Activated CD4-positive, CD25-positive, alpha-beta regulatory T cell treated with anti-CD3 and anti-CD28 coated beads, Interleukin-2, amount 50 U/mL, for 24 hours (primary cell): ENCODE measurements at places on chromosomes 16 and 17.
A peak's percentile ranks its signal among the peaks of the same experiment; 100 is the strongest.

GRCh38 chr17:17146786-17147406, 59.2 kb downstream of the PLD6 start:
- ATAC-seq: no peak

GRCh38 chr16:56614549-56614991, 6.2 kb downstream of the MT2A start:
- peak; percentile 88 for ATAC-seq

DNA sequence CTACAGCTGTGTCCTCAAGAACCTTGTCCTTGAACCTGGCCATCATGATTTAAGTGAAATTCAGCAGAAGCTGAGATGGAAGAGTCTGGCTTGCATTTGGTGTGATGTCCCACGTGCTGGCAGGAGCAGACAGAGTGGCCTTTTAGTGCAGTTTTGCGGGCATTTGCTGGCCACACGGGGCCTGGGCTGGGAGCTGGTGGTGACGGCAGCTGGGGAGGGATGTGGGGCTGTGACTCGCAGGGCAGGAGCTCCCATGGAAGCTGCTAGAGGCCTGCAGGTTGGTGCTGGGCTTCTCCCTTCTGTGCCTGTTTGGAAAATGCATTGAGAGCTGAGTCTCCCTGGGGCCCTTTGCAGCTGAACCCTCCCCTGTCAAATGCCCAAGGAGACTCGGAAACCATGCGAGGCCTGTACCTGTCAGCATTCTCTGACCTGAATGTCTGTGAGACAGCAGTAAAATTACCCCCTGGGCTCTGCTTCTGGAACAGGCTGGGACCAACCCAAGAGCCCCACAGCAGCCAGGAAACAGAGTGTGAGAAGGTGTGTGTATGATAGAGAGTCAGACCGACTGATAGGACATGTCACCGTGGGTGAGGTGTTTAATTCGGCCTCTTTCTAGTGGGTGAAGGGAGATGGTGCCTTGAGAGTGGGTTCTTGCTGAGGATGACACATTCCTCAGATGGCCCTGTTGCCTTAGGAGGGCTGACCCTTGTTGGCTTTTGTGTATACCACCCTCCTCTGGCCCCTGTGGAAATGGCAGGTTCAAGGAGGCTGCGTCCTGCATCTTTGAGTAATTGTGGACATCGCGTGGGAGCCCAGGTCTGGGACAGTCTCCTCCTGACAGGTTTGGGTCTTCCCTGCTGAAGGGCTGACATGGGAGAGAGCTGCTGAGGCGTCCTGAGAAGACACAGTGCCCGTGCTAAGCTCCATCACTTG, 145.5 kb downstream of the MSI2 start:
- no peak for ATAC-seq

DNA sequence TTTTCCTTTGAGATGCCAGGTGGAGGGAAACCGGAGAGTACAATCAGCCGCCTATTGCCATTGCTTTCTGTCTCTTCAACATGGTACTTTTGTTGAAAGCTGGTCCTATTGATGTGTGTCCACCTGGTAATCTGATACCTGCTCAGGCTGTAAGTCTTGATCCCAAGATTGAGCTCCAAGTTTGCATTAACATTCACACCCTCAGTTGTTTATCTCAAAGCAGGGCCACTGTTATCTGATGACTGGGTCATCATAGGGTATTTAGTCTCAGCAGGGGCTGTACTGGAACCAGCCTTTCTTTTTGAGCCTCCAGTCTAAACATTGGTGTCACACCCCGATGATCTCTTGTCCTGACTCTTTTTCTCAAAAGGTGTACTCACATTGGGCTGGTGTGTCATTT, 370.3 kb upstream of the TOM1L1 start:
- no peak for ATAC-seq

DNA sequence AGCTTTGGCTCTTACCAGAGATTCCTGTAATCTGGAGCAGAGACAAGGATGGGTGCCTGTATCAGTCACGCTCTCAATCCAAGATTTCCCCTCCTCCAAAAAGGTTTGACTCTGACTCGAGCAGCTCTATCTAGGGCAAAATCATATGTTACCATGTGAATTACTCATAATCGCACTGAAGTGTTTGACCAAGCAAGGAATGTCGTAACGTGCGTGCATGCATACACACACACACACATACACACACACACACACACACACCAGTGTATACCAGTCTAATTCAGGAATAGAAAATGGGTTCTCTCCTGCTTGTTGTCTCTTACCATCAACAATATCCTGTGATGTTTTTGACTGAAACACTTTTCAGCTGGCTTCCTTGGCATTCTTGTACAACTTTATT, 835.1 kb downstream of the KCNJ2 start:
- no peak for ATAC-seq

DNA sequence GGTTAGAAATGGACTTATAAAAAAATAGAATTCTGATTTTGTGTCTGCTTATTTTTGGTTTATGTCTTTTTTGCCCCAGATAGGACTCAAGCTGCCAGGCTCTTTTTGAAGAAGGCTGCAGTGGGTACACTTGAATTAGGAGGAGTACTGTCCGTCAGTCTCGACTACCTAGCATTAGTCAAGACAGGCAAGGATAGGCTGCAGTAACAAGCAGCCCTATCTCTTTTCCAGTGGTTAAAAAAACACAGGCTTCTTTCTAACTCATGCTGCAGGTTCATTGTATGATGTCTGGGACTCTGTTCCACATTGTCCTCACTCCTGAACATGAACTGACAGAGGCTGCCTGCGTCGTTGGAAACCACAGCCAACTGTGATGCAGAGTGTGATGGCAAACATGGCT, 8.0 kb downstream of the C16orf46 start:
- ATAC-seq: no peak

DNA sequence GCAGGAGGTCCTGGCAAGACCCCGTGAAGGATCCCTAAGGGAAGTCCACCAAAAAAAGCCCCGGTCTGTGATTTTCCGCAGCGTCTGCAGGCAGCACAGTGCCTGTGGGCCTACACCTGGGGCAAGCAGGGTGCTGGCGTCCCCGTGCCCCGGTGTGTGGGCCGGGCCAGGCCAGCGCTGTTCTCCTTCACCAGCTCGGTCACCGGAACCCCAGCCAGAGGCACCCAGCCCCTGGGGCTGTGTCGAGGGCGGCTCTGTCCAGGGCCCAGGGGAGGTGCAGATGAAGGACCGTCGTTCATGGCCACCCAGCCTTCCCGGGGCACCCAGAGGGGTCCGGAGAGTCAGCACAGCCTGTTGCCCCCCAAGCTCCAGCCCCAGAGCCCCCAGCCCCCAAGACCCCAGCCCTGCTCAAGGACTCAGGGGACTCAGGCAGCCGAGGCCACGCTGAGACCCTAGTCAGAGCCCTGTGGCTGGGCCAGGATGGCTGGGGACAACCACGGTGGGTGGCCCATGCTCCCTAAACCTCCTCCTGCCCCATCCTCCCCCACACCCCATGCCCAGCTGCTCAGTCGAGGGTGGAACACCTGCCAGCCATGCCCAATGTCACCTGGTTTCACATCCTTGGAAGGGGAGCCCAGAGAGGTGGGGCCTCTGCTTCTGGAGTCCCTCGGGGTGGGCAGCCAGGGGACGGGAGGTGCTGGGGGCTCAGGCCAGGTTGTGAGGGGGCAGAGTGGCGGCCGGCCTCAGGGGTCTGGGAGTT, 5.7 kb upstream of the C1QTNF8 start:
- ATAC-seq: no peak

DNA sequence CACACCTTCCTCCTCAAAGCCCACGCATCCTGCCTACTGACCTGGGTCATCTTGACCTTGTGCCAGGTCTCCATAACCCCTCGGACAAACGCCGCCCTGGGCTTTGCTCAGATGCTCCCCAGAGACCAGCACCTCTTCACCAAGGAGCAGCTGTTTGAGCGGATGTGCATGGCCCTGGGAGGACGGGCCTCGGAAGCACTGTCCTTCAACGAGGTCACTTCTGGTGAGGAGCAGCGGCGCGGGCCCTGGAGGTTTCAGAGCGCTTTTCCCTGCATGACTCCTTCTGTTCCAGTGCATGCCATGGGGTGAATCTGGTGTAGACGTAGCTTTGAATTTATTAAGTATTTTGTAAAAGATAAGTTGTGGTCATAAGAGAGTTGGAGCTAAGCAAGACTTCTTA, 7.6 kb upstream of the RPL13 start:
- no peak for ATAC-seq

GRCh38 chr17:13592427-13592826, 9.3 kb downstream of the HS3ST3A1 start:
- no peak for ATAC-seq

DNA sequence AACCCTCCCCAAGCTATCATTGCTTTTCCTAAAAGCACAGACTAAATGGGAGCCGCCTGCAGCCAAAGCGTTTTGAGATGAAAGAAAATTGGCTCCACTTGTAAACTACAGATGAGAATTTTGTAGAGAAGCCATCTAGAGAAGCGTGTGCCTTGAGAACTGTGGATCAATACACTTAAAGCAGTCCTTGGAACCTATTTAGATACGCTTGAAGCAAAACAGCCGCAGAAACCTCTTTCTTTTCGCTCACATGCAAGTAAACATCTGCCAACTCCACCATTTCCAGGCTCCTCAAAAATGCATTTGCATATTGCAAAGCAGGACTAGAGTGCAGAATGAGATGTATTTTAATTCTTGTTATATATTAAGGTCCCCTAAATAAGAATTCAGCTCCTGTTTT, 13.1 kb downstream of the KIAA0513 start:
- no peak for ATAC-seq

GRCh38 chr17:42850954-42851353, at the start of gene AOC3:
TSS of gene AOC3 (plus strand) at chr17:42851199. CDS start at chr17:42851344, 145 bp downstream.
- ATAC-seq: no peak

GRCh38 chr17:14427900-14428647, 127.2 kb downstream of the HS3ST3B1 start:
- ATAC-seq: peak; percentile 95

DNA sequence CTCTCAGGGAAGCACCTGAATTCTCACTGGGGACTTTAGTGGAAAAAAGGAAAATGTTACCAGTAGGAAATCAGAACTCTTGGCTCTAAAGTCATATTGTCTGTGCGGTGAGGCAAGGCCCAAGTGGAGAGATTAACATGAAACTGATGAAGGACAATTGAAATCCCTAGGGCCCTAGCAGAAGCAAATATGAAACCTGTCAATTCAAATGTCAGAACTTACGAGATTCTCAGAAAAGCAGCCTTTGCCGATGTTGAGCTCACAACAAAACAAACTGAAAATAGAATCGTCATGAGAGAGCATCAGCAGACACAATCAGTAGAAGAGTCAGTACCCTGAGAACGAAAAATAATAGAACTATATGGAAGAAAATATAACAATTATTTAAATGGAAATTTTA, 108.8 kb downstream of the ELAC2 start:
- ATAC-seq: no peak

DNA sequence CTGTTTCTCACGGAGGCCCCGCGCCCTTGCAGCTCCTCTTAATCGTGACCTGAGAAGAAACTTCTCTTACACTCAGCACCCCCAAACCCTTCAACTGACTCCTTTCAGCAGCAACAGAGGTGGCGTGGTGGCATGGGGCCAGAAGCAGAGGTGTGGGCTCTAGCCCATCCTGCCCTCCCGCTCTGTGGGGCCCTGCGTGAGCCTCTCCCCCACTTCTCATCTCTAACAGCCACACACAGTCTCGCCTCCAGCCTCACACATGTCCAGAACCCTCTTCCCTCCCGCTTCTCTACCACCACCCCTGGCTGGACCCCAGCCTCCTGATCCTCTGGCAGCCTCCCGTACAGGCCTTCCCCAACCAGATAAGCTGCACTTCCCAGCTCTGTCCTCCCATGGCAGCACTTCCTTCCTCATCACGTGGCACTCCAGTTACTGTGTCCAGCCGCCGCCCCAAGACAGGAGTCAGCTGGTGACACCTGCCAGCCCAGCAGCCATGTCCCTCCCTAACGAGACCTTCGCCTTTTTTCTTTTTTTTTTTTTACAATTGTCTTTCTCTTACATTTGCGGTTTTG, 30.5 kb downstream of the NSMCE1 start:
- ATAC-seq: no peak

GRCh38 chr17:71405101-71405500, 715.7 kb upstream of the SOX9 start:
- ATAC-seq: no peak

- no peak for ATAC-seq
These were observed 115.1 kb upstream of the ANKFN1 start for GRCh38 chr17:56038131-56038530.

- ATAC-seq: no peak
These were observed 1.9 kb downstream of the NOD2 start for GRCh38 chr16:50695017-50696000.

GRCh38 chr17:78113804-78114785, 14.5 kb downstream of the TMC6 start:
- ATAC-seq: peak; percentile 77

DNA sequence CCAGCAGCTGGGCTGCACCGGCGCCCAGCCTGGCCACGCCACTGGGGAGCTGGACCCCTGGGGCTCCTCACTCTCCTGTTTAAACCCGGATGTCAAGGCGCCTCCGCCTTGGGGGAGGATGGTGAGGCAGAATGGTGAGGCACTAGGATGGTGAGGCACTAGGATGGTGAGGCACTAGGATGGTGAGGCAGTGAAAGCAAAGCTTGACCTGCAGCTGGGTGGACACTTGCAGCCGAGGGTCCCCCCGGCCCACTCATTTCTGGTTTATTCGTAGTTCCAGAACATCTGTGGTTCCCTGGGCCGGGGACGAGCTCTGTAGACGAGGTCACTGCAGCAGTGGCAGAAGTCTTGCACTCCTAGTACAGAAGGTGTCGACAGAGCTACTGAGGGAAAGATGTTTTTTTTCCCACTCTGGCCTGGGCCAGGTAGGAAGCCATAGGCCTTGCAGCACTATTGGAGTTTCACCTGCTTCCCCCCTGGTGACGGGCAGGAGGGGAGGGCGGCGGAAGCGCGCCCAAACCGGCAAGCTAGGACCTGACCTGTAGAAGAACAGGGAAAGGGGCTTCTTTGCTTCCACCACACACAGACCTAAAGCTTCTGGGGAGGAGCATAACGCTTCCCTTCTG, 1.1 kb upstream of the HNF1B start:
- no peak for ATAC-seq

- no peak for ATAC-seq
These were observed 994 bp downstream of the CLTC start for GRCh38 chr17:59620518-59621259.

DNA sequence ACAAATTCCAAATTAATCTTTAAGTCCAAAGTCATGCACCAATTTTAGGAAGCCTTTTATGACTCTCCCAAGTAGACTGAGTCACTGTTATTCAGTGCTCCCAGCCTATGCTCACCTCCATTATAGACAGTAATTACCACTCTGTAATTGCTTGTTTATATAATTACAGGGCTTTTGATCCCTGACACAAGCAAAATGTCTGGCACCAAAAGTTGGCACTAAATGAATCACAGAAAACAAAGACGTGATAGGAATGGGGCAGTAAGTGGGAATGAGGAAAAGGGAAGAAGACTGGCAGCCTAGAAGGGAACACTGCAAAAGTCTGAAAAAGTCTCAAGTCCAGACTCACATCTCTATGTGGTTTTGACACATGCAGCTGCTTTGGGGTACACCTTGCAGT, 94.1 kb downstream of the SLC39A11 start:
- ATAC-seq: no peak

DNA sequence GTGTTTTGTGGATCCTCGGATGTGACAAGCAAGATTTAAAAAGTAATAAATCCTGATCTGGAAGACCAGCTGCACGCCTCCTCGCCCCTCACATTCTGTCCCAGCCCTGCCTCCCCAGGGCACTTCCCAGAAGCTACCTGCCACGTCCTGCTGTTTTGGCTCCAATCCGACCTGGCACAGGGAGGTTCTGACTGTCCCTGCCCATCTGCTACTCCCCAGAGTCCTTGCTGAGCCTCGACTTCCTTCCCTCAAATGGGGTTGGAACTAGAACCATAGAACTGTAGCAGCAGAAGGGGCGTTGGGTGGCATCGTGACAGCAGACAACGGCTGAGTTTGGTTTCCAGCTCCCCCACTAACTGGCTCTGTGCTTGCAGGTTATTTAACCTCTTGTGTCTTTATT, 71.7 kb downstream of the RPH3AL start:
- ATAC-seq: no peak

- no peak for ATAC-seq
These were observed 446.9 kb downstream of the UTP18 start for GRCh38 chr17:51707216-51707615.
